ENCODE measurements at places on chromosomes 2 and 18.

DNA sequence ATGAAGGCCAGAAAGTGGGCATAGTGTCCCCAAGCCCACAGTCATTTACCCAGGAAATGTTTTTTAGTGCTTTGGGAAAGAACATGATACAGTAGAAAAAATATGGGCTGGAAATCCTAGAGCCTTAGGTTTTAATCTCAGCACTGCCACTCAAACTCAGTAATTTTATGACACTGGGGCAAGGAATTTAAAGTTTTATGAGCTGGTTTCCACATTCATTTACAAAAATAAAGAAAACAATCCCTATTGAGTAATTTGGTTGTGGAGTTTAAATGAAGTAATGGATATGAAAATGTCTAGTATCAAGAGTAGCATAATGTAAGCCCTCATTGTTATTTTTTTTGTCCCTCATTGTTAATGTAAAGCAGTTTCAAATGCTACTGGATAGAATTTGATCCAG, 51.5 kb upstream of the FRZB start:
- DNase-seq, result no peak

GRCh38 chr2:10798783-10799182, 13.8 kb downstream of the PDIA6 start:
- peak; percentile 14 for DNase-seq

DNA sequence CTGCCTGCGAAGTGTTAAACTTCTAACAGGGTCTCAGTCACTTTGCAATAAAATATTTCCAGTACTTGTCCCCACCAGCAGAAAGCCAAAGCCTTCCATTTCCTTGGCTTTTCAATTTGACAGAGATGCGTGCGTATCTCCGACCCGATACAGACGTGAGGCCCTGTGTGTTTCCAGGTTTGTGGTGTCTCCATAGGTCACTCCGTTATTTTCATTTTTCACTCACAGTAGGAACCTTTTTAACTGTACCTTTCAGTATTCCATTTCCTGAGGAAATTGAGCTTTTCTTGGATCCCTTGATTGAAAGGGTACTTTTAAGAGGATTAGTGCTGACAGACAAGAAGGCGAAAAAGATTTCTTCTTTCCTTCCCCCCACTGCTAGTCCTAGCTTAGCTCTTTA, 116.3 kb upstream of the TTN start:
- no peak for DNase-seq

DNA sequence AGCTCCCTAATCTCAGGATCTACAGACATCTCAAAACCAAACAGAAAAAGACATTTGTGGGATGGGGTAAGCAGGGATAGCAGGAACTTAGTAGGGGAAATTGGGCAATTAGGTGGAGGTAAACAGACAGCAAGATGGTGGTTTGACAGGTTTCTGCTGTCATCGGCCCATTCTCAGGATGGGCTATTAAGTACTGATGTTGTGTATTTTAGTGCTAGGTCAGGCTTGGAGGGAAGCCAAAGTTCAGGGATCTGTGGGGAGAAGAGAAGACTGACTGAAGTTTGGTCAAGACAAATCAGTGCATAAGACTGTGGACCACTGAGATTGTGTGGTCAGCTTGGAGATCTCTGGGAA, 96.8 kb upstream of the THUMPD2 start:
- no peak for DNase-seq

GRCh38 chr2:140023291-140023690, 1243.1 kb upstream of the NXPH2 start:
- no peak for DNase-seq

DNA sequence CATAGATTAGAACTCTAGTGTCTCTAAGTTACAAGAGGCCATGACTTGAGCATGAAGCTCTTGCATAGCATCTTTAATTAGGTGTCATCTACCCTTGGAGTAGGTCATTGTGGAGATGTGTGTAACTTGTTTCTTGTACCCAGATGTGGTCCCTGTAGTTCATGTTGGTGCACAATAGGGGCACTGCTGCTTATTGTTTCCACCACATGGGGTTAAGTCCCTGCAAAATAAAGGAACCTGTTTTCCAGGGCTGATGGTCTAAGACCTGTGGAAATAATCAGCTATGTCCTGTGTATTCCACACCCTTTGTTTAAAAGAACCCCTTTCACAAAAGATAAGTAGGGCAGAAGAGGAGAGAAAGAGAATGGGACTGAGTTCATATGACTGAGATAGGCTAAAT, 28.6 kb downstream of the ASXL3 start:
- no peak for DNase-seq

GRCh38 chr2:96353032-96353561, 17.5 kb downstream of the NCAPH start:
- DNase-seq, result peak; percentile 73

- no peak for DNase-seq
Observed at GRCh38 chr2:159759577-159759976, 38.4 kb downstream of the CD302 start.

GRCh38 chr2:31317396-31317795, 83.4 kb downstream of the EHD3 start:
- no peak for DNase-seq

DNA sequence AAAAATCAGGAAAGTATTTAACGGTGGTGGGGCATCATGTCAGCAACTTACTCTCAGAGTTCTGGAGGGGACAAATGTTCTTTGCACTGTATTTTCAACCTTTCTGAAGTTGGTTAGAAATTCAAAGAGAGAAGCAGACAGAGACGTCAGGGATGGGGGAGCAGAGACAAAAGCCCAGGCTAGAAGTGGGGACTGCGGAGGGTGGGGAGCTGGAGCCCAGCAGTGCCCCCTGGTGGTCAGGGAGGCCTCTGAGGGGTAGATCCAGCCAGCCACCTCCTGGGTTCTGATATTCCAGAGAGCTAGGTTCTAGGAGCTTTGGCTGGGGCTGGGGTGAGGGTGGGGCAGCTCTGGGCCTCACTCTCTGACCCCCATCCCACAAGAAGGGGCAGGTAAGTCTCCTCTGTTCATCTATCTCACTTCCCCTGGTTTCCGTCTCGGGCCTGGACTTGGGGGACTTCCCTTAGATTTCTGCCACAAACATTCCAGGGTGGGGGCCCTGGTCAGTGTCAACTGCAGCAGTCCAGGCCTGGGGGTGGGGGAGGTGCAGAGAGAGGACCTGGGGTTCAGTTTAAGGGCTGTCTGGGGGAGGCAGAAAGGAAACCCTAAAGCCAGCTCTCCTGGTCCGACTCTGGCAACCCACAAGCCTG, 8.9 kb downstream of the TNS1 start:
- DNase-seq, result peak; percentile 54

GRCh38 chr18:30957066-30957465, 85.5 kb downstream of the DSC3 start:
- no peak for DNase-seq

GRCh38 chr18:8162802-8163201, 446.4 kb upstream of the RAB12 start:
- DNase-seq, result no peak

DNA sequence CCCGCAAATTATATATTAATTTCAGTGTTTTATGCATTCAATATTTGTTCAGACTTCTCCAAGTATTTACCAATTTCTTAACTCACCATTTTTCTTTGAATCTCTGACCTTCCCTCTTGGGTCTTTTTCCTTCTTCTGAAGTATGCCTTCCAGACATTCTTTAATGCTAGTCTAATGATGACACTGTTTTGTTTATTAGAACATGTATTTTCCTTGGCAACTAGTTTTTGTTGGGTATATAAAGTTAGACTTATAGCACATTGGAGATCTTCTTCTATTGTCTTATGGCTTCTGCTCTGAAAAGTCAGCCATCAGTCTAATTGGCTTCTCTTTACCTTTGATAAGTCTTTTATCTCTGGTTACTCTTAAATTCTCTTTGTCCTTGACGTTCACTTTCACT, 423.2 kb upstream of the NRP2 start:
- DNase-seq, result no peak

DNA sequence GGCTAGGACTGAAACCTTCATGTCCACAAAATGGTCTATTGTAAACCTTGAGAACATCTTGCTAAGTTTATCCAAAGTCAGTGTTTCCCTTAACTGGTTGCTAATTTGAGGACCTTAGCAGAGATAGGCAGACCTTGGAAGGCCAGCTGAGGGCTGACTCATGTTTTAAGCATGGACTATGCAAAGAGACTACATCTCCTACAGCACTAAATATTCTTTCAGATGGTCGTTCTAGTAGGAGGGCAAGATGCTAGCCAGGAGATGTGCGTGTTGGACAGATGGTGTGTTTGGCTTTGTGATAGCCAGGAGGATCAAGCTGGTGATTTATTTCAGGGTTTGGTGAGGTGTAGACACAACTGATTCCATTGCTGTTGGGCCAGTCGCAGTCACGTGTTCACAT, 75.8 kb downstream of the NRP2 start:
- peak; percentile 63 for DNase-seq

- DNase-seq, result no peak
Observed at GRCh38 chr2:38380397-38381130, 3.5 kb upstream of the ATL2 start.

GRCh38 chr2:147441182-147441581, 403.6 kb upstream of the ACVR2A start:
- no peak for DNase-seq

- DNase-seq, result no peak
Observed at GRCh38 chr18:27661320-27662018, 476.4 kb upstream of the CHST9 start.

GRCh38 chr2:227006189-227006897, 157.7 kb downstream of the COL4A4 start:
- DNase-seq, result no peak

DNA sequence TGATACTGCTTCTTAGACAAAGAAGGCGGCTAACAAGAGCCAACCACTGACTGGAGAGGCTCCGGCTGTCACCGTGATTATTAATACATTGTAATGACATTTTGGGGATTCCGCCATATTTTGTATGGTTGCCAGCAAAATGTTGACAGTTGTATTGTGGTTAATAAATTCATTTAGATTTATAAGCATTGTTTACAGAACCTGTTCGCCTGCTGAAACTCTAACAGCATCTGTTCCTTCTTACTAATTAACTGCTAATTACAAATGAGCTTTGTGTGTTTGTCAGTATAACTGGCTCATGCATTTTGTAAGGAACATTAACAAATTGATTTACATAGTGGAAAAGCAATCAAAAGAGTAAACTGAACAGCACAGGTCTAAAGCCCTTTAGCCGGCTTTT, 332.4 kb downstream of the GBX2 start:
- DNase-seq, result no peak

DNA sequence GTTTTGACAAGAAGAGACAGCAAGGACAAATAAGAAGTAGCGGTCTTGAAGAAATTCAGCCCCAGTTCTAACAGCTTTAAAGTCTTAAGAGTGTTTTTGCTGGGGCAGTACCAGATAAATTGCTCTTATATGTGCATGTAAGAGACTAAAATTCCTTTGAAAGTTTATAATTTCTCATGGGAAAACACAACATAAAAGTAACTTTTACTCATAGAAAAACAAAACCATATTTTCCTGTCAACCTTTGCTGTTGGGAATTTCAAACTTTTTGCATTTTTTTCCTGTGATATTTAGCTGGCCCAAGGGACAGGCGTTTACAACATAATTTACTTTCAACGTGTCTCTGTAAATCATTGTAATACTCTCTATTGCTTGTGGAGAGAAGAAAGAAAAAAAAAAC, 767.8 kb upstream of the ZEB2 start:
- peak; percentile 37 for DNase-seq

- DNase-seq, result peak; percentile 37
Observed at GRCh38 chr2:232761301-232761907, 15.0 kb downstream of the KCNJ13 start.

- DNase-seq, result no peak
Observed at GRCh38 chr18:74152857-74153256, 4.5 kb downstream of the TIMM21 start.

DNA sequence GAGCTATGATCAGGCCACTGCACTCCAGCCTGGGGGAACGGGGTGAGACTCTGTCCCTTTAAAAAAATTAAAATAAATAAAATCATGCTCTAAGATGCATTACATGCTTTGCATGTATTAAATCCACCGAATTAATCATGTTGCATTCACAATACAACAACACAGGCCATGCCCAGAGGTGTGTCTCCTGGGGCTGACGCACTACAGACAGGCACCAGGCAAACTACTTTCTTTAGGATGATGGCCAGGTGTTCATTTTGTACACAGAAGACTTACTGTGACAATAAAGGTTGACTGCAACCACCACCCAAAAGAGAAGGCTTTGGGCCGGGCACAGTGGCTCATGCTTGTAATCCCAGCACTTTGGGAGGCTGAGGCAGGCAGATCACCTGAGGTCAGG, 226.8 kb upstream of the PXDN start:
- DNase-seq, result no peak

DNA sequence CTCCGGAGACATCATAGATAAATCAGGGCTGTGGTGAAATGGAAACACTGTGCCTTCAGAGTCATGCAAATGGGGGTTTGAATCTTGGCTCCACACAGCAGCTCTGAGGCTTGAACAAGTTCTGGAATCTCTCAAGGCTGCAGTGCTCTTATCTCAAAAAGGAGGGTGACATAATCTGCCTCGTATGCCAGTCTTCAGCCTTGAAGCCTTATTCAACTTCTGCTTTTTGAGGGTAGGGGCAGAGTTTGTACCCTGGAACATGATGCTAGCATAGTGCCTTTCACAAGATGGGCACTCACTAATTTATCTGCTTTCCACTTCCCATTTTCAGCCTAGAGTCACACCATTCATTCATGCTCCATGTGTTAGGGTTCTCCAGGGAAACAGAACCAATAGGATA, 42.3 kb downstream of the GATA6 start:
- DNase-seq, result no peak

DNA sequence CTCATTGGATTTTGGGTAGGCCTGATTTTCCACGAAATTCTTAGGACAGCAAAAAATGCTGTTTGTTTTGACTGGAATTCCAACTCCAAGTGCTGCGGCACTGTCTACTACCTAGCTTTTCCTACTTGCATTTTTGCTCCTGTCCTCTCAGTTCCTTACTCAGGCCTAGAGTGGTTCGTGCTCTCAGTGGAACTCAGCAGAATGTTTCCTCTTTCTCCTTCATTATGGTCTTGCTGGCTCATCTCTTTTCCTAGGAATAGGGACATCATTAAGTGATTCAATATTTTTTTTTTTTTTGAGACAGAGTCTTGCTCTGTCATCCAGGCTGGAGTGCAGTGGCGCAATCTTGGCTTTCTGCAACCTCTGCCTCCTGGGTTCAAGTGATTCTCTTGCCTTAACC, 37.9 kb downstream of the GEMIN6 start:
- DNase-seq, result no peak

DNA sequence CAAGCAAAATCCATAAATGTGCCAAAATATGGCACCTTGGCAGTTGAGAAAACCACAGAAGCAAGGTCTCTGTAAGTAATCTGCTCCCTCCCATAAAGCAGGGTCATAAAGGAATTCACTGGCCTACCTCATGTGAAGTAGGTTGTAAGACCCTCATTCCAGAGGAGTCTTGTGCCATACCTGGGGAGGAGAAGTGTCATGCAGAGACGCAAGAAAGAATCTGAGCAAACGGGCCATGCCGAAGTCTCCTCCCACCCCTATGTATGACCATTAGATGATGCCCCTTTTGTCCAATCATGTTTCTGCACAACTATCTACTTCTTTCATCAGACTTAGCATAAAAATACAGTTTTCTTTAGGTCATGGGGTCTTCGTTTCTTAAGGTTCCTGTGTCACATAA, 14.6 kb downstream of the NMUR1 start:
- no peak for DNase-seq
